ENCODE measurements at places on chromosomes 16 and 17. TPM values are rescaled to one million over a fixed set of nuclear protein-coding genes. Genes with fewer than 3 reads are reported as not detected.

The TSPOAP1 gene
- total RNA-seq = 20.2 TPM

The CSF3 gene
- total RNA-seq = not detected

The SLFN14 gene
- 0.29 TPM for total RNA-seq

The CSH2 gene
- total RNA-seq = not detected

The ZNF785 gene
- 11.3 TPM for total RNA-seq

The EFCAB5 gene
- not detected for total RNA-seq

The TVP23A gene
- not detected for total RNA-seq

DNA sequence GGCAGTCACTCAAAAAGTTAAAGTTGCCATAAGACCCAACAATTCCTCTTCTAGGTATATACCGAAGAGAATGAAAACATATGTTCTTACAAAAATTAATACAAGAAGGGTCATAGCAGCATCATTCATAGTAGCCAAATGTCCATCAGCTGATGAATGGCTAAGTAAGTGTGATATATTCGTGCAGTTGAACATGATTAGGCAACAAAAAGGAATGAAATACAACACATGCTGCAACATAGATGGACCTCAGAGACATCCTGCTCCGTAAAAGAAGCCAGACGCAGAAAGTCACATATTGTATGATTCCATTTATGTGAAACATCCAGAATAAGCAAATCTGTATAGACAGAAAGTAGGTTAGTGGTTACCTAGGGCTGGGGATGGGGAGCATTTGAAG lies 229.4 kb upstream of the CACNG5 start:
- DNase-seq = no peak
- no peak overlapping the region for H3K4me3 ChIP-seq
- peaks cover 4% of the 10 kb centered on the region for H3K4me1 ChIP-seq
- no peaks in the 10 kb centered on the region for H3K36me3 ChIP-seq

GRCh38 chr17:7258731-7259554 lies 3.3 kb downstream of the CLDN7 start:
- H3K36me3 ChIP-seq = peaks cover 21% of the 10 kb centered on the region
- H3K27ac ChIP-seq = no peak overlapping the region
- DNase-seq = peak; percentile 30
- no peaks in the 10 kb centered on the region for H3K27me3 ChIP-seq
- no peak overlapping the region for H3K4me3 ChIP-seq

DNA sequence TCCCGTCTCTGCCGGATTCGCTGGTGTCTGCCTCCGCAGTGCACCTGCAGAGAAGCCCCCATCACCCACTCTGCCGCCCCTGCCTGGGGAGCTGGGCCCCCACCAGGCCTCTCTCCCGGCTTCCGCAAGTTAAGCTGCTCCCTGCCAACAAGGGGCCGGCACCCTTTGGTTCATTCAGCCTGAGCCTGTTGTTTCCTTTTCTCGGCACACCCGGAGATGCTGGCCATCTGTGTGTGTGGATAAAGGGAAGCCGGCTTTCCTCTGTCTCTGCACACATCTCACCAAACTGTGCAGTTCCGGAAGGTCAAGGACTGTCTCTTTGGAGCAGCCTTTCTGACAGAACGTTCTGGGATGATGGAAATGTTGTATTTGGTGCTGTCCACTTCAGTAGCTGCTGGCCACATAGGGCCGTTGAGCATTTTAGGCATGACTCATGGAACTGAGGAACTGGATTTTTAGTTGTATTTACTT lies 6.8 kb downstream of the MAPK8IP3 start:
- peaks cover 32% of the 10 kb centered on the region for H3K4me1 ChIP-seq
- H3K4me3 ChIP-seq = no peak overlapping the region
- no peaks in the 10 kb centered on the region for H3K27me3 ChIP-seq
- no peak overlapping the region for H3K27ac ChIP-seq

DNA sequence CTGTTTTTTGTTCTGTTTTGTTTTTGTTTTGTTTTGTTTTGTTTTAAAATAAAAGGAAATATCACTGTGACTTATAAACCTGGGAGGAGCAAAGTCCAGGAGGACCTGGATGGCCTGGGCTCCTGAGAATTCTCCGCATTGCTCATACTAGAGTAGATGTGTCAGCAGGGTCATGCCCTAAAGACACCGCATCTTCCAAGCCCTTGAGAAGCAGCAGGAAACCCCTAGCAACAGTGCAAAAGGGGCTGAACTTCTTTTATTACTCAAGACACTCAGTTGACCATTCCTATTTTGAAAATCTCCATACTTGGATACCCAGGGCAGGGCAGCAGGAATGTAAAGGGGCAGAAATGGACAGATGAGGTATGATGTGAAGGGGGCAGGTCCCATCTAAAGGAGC lies 51.8 kb downstream of the SYT17 start:
- DNase-seq = no peak
- H3K27me3 ChIP-seq = no peaks in the 10 kb centered on the region
- H3K36me3 ChIP-seq = peaks cover 3% of the 10 kb centered on the region
- H3K4me3 ChIP-seq = no peak overlapping the region
- no peak overlapping the region for H3K27ac ChIP-seq
- no peaks in the 10 kb centered on the region for H3K4me1 ChIP-seq

DNA sequence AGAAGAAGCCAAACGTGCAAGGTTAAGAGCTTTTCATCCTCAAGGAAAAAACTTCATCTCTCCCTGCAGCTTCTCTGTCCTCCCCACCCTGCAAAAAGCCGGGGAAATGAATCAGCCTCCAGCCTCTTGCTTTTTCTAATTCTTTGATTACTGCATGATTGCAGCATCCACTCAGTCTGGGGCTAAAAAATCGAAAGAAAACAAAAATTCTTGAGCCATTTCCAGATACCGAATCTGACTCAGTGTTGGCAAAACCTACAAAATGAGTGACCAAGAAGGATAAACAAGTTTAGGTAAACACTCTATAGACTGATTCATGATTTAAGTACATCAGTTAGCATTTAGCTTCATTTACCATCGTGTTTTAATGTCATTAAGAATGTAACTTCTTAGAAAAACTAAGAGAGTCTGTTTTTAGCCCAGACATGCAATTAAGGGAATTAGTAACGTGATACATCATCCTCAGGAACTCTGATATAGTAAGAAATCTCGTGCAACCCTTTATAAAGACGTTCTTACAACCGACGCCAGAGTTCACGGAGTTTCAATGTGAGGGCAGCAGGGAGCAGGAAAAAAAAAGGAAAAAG lies 287.3 kb upstream of the FOXF1 start:
- no peak overlapping the region for H3K27ac ChIP-seq
- no peaks in the 10 kb centered on the region for H3K27me3 ChIP-seq
- H3K4me1 ChIP-seq = no peaks in the 10 kb centered on the region

DNA sequence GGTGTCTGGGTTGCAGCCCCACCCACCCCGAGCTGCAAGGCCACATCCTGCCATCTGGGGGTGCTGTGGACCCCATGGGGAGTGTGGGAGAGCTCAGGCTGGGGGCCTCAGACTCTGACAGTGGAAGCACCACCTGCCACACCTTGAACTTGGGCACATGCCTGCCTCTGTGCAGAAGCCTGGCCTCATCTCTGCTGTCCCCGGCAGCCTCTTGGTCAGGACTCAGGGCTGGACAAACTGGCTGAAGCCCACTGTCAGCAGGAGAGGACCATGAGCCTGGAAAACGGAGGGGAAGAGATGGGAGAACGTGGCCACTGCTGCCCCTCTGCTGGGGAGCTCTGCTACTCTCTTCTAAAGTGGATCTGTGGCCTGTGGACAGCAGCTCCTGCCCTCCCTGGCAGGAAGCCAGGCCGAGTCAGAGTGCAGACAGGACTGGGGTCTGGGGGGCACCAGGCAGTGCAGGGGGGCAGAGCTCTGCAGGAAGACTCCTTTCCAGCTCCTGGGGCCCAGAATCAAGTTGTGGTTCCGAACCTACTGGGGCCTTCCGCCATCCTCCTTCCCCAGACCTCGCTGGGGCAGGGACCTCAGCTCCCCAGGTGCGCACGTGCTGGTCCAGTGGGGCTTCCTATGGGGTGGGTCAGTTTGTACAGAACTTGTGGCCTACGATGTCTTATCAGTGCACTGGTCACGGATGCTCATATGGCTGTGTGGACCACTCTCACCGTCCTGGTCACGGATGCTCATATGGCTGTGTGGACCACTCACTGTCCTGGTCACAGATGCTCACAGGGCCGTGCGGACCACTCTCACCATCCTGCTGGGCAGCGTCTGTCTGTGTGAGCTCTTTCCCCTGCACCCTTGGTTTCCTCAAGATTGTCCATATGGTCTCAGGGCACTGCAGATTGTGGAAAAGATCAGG lies 207.7 kb downstream of the LAT start:
- H3K27me3 ChIP-seq = no peaks in the 10 kb centered on the region
- DNase-seq = no peak
- no peaks in the 10 kb centered on the region for H3K4me1 ChIP-seq
- H3K4me3 ChIP-seq = no peak overlapping the region
- no peak overlapping the region for H3K27ac ChIP-seq

- peak overlapping the region; percentile 96 for H3K27ac ChIP-seq
- peaks cover 24% of the 10 kb centered on the region for H3K4me1 ChIP-seq
- H3K4me3 ChIP-seq = no peak overlapping the region
- peaks cover 24% of the 10 kb centered on the region for H3K36me3 ChIP-seq
These were observed 17.8 kb upstream of the NAGLU start for GRCh38 chr17:42518046-42518754.

GRCh38 chr16:17529982-17530760 lies 59.4 kb upstream of the XYLT1 start:
- no peaks in the 10 kb centered on the region for H3K36me3 ChIP-seq
- no peak overlapping the region for H3K27ac ChIP-seq
- DNase-seq = no peak
- no peaks in the 10 kb centered on the region for H3K4me1 ChIP-seq
- H3K4me3 ChIP-seq = no peak overlapping the region
- H3K27me3 ChIP-seq = no peaks in the 10 kb centered on the region

DNA sequence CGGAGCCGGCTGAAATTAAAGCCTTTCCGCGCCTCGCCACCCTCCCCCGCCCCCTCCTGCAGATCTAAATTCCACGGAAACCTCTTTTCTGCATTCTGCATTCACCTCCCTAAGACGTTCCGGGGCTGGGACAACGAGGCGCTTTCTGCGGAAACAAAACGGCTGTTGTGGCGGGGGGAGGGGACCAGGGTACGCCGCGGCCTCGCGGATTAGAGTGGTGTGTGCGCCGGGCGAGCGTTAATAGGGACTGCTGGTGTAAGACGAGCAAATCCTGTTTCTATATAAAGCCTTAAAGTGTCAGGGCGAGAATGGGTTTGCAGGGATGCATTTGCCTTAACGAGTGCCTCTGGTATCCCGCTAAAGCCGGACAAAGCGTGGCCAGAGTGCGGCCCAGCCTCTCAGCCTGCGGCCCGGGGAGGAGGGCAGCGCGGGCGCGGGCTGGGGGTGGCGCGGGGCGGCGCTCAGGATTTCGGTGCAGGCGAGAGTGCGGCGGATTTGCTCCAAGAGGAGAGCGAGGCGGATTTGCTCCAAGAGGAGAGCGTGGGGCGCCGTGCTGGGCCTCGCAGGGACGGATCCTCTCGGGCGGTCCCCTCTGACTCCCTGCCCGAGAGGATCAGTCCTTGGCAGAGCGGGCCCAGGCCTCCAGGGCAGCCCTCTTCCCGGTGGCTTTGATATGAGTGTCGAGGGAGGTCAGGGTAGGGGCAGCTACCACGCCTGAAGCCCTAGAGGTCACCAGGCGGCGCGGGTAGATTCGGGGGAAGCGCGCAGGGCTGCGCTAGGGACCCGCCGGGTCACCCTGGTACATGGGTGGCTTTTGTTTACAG lies 5.1 kb downstream of the BAHCC1 start:
- H3K36me3 ChIP-seq = no peaks in the 10 kb centered on the region
- DNase-seq = peak; percentile 58
- H3K4me1 ChIP-seq = peaks cover 57% of the 10 kb centered on the region
- H3K4me3 ChIP-seq = peak overlapping the region; percentile 54
- peak overlapping the region; percentile 98 for H3K27ac ChIP-seq

DNA sequence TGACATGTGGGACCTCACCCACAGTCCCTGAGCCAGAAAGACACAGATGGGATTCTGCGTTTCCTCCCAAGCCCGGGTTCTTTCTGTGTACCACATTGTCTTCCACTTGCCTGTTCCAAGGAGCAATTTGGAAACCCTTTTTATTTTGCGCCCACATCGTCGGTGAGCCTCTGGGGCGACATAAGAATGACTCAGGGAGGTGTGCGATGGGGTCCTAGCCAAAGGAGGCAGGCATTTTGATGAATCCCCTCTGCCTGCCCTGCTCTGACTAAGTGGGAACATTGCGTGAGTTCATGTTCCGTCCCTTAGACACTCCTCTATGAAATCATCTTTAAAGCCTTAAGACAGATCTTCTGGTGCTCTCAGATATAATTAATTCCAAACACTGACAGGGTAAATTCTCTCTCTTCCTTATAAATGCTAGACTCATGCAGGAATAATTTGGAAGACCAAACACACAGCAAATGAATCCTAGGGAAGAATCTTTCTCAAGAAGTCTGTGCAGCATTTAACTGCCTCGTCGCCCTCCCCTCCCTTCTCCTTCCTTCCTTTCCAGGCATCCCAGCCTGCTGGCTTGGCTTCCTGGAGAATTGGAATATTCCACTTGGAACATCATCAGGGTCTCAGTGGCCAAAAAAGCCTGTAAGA lies 52.7 kb upstream of the FOXF1 start:
- no peaks in the 10 kb centered on the region for H3K27me3 ChIP-seq
- H3K4me3 ChIP-seq = no peak overlapping the region
- no peaks in the 10 kb centered on the region for H3K4me1 ChIP-seq

- H3K4me3 ChIP-seq = no peak overlapping the region
- H3K27me3 ChIP-seq = no peaks in the 10 kb centered on the region
- H3K27ac ChIP-seq = no peak overlapping the region
- no peak for DNase-seq
- no peaks in the 10 kb centered on the region for H3K36me3 ChIP-seq
These were observed 114.3 kb downstream of the NPIPB5 start for GRCh38 chr16:22624800-22625533.

DNA sequence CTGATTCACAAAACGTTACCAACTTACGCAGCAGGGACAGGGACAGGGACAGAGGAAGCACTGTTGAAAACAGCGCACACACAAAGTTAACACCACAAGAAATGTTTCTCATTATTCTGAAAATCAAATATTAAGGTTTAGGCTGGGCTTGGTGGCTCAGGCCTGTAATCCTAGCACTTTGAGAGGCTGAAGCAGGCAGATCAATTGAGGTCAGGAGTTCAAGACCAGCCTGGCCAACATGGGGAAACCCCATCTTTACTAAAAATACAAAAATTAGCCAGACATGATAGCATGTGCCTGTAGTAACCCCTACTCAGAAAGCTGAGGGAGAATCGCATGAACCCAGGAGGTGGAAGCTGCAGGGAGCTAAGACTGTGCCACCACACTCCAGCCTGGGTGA lies 4.2 kb downstream of the CYTH1 start:
- DNase-seq = no peak
- no peaks in the 10 kb centered on the region for H3K36me3 ChIP-seq
- H3K27me3 ChIP-seq = no peaks in the 10 kb centered on the region
- H3K27ac ChIP-seq = no peak overlapping the region

- H3K36me3 ChIP-seq = no peaks in the 10 kb centered on the region
- H3K27me3 ChIP-seq = no peaks in the 10 kb centered on the region
- H3K4me3 ChIP-seq = no peak overlapping the region
- H3K27ac ChIP-seq = no peak overlapping the region
- no peak for DNase-seq
These were observed 10.4 kb upstream of the HLF start for GRCh38 chr17:55254375-55254774.

GRCh38 chr17:62974788-62975187 lies 8.8 kb downstream of the TANC2 start:
- no peaks in the 10 kb centered on the region for H3K27me3 ChIP-seq
- H3K36me3 ChIP-seq = no peaks in the 10 kb centered on the region
- H3K27ac ChIP-seq = no peak overlapping the region
- DNase-seq = no peak
- no peaks in the 10 kb centered on the region for H3K4me1 ChIP-seq

- peaks cover 76% of the 10 kb centered on the region for H3K4me1 ChIP-seq
- DNase-seq = no peak
- peak overlapping the region; percentile 25 for H3K27ac ChIP-seq
- H3K36me3 ChIP-seq = no peaks in the 10 kb centered on the region
These were observed 119.1 kb downstream of the HIC1 start for GRCh38 chr17:2174014-2174413.

GRCh38 chr16:56936491-56936890 lies 4.5 kb downstream of the HERPUD1 start:
- no peak for DNase-seq
- H3K36me3 ChIP-seq = peaks cover 63% of the 10 kb centered on the region
- no peak overlapping the region for H3K27ac ChIP-seq

Measured in thyroid gland (tissue), 4 donors.